ENCODE measurements at places on chromosomes 3 and 15. TPM values are rescaled to one million over a fixed set of nuclear protein-coding genes. Genes with fewer than 3 reads are reported as not detected.

GRCh38 chr3:155229086-155229485, 64.4 kb downstream of the STRIT1 start:
- no peaks in the 10 kb centered on the region for H3K27me3 ChIP-seq
- H3K27ac ChIP-seq = no peak overlapping the region
- no peak overlapping the region for H3K4me3 ChIP-seq
- no peaks in the 10 kb centered on the region for H3K36me3 ChIP-seq
- peaks cover 23% of the 10 kb centered on the region for H3K4me1 ChIP-seq

DNA sequence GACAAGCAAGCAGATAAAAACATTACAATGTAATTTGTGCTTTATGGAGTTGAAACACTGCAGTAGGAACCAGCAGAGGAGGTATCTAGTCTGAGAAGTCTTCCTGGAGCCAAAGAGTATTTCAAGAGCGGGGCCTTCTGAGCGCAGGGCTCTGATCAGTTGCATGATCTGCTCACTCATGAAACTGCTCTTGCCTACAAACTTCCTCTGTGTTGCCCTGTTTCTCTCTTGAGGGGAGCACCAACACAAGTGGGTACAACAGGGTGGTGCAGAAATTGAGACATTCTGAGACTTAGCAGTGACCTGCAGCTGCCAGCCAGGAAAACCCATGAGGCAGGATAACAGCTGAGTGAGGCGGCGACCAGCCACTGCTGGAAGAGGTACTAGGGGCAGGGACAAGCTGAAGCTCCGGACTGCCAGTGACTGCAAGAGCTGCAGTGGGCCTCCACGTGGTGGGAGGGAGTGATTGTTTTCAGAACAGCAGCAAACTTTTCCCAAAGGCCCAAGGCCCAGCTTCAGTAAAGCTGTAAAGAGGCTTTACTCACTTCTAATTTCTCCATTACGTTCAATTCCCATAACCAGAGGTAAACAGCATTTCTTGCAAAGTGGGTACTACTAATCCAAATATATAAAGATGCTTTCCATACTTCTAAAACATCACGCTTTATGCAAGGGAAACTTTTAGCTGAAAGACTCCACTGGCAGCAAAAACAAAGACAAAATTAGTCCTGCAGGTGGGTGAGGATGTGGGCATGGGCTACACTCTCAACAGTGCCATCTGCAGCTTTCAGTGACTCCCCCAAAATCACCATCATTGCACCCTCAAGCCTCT, 69.0 kb upstream of the LPP start:
- no peak overlapping the region for H3K4me3 ChIP-seq
- no peaks in the 10 kb centered on the region for H3K36me3 ChIP-seq
- H3K4me1 ChIP-seq = no peaks in the 10 kb centered on the region
- H3K27ac ChIP-seq = no peak overlapping the region
- H3K27me3 ChIP-seq = no peaks in the 10 kb centered on the region
- DNase-seq = no peak

GRCh38 chr3:155208183-155208800, 85.2 kb downstream of the STRIT1 start:
- no peaks in the 10 kb centered on the region for H3K27me3 ChIP-seq
- H3K36me3 ChIP-seq = no peaks in the 10 kb centered on the region
- DNase-seq = no peak
- no peak overlapping the region for H3K4me3 ChIP-seq

- H3K36me3 ChIP-seq = peaks cover 97% of the 10 kb centered on the region
- no peak overlapping the region for H3K27ac ChIP-seq
- no peaks in the 10 kb centered on the region for H3K4me1 ChIP-seq
- H3K27me3 ChIP-seq = no peaks in the 10 kb centered on the region
- no peak for DNase-seq
These were observed 58.0 kb downstream of the CHD2 start for GRCh38 chr15:92958105-92958504.

GRCh38 chr15:64157599-64158125, 5.2 kb downstream of the PPIB start:
- no peaks in the 10 kb centered on the region for H3K27me3 ChIP-seq
- no peak overlapping the region for H3K27ac ChIP-seq
- H3K36me3 ChIP-seq = peaks cover 60% of the 10 kb centered on the region

DNA sequence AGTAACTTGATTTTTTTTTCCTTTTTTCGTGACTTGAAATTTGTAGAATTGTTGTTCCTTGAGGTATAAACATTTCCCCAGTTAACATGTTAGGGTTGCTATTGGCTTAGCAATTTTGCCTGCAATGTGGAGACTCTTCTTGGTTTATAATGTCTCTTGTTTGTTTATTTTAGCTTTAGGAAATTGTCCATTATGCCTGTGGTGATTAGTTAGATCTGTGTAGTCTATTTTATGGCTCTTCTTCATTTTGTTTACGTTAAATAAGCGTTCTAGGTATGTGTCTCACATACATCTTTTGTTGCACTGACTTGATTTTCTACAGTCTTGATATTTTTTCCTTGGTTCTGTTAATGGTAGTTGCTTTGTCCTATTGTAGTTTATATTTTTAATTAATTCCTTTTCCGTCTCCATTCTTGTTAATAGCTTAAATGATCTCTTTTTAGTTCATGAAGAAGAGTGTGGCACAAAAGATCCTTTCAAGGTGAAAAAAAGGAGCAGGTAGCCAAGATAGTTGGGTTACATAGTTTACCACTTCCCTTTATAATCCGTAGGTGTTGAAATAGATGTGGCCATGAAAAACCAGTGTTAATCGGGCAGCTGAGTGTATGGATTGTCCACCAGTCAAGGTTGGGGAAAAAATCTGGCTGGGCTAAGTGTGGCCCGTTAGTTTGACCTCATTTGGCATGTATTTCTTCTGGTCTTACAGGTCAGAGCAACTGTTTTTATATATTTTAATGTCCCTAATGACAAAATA, 12.1 kb downstream of the IQGAP1 start:
- peak overlapping the region; percentile 77 for H3K27ac ChIP-seq
- H3K4me3 ChIP-seq = peak overlapping the region; percentile 29
- H3K27me3 ChIP-seq = no peaks in the 10 kb centered on the region
- H3K36me3 ChIP-seq = peaks cover 6% of the 10 kb centered on the region
- H3K4me1 ChIP-seq = peaks cover 35% of the 10 kb centered on the region

DNA sequence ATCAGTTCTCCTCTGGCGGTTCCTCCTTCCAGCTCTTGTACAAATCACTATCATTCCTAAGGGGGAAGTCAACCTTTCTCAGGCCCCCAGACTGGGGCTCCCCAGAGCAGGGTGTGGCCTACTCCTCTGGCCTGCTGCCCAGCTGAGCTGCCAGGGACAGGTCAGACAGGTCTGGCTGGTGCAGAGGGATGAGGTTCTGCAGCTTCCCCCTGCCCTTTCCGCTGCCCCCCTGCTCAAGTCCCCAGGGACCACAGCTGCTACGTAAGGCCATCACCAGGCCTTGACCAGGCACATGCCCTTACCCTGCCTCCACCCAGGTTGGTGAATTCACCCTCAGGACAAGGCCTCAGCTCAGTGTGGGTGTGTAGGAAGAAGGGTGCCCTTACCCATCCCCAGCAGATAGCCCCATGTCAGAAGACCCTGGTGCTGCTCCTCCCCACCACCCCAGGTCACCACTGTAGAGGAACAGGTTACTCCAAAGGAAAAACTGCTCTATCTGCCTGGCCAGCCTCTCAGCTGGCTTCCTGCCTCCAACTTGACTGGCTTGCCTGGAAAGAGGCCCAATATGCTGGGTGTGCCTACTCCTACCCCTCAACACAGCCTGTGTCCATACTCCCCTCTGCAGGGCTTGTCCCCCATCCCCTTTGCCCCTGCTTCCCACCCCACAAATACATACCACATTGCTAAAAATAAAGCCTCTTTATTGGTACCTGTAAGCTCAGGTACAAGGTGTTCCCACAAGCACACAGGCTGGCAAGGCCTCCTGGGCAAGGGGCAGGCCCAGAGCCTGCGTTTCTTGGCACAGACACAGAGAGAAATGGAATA, 12.0 kb downstream of the CSRNP1 start:
- DNase-seq = no peak
- H3K27me3 ChIP-seq = no peaks in the 10 kb centered on the region
- H3K27ac ChIP-seq = peak overlapping the region; percentile 28
- peaks cover 14% of the 10 kb centered on the region for H3K36me3 ChIP-seq

GRCh38 chr3:27939940-27940339, 217.8 kb upstream of the EOMES start:
- peak; percentile 56 for DNase-seq
- no peaks in the 10 kb centered on the region for H3K27me3 ChIP-seq
- H3K27ac ChIP-seq = no peak overlapping the region
- H3K4me3 ChIP-seq = no peak overlapping the region
- H3K4me1 ChIP-seq = peaks cover 9% of the 10 kb centered on the region

- no peaks in the 10 kb centered on the region for H3K36me3 ChIP-seq
- H3K27me3 ChIP-seq = no peaks in the 10 kb centered on the region
- no peak overlapping the region for H3K27ac ChIP-seq
- H3K4me3 ChIP-seq = no peak overlapping the region
These were observed 157.7 kb downstream of the RBMS3 start for GRCh38 chr3:29438580-29438979.

DNA sequence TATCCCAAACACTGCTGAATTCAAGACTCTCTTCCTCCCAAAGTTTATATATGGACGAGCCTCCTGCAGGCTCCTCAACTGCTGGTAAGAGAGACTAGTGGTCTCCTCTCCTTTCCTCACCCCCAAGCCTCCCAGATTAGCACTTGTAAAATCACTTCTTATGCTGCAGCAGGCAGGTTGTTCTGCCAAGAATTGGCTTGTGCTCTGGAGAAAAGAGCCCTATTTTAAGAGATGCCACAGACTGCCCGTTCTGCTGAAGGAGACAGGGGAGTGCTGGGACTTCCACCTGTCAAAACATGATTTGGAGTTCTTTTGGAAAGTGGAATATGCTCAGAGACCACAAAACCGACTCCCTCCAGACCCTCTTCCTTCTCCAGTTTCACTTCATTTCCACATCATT, 230.9 kb upstream of the EIF1B start:
- H3K36me3 ChIP-seq = no peaks in the 10 kb centered on the region
- no peak overlapping the region for H3K27ac ChIP-seq
- no peaks in the 10 kb centered on the region for H3K27me3 ChIP-seq
- no peak overlapping the region for H3K4me3 ChIP-seq
- DNase-seq = no peak
- H3K4me1 ChIP-seq = no peaks in the 10 kb centered on the region

DNA sequence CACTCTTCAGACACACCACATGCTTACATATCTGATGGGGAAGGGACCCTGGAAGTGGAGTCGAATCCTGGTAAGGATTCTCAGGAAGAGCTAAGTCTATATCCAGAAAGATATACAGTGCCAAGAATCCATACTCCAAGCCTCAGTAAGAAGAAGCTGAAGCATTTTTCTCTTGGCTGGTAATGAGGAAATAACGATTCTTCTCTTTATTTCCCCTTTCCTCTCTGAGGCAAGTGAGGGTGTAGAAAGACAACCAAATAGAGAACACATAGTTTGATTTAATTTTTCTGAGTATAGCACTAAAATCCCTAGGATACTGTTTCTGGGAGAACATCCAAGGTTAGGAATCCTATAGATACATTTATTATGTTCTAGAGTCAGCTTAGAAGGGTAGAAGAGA, 857.3 kb downstream of the TUSC7 start:
- no peaks in the 10 kb centered on the region for H3K36me3 ChIP-seq
- H3K27me3 ChIP-seq = no peaks in the 10 kb centered on the region
- peaks cover 4% of the 10 kb centered on the region for H3K4me1 ChIP-seq
- H3K27ac ChIP-seq = no peak overlapping the region

PAK2 gene
- total RNA-seq = 51.3 TPM

RBMS3 gene
- 8.1 TPM for total RNA-seq

HAPLN3 gene
- total RNA-seq = 2.8 TPM

MUSTN1 gene
- total RNA-seq = 35.7 TPM
